ENCODE measurements at places on chromosomes 5 and 9. TPM values are rescaled to one million over a fixed set of nuclear protein-coding genes. Genes with fewer than 3 reads are reported as not detected.

Gene UBAC1
- total RNA-seq, result 57.7 TPM

Gene OR1J2
- total RNA-seq, result not detected

Gene OMD
- total RNA-seq, result 64.9 TPM

Gene ZNF354C
- 7.0 TPM for total RNA-seq

- no peak overlapping the region for H3K4me3 ChIP-seq
- H3K27ac ChIP-seq, result no peak overlapping the region
- H3K4me1 ChIP-seq, result peaks cover 10% of the 10 kb centered on the region
- DNase-seq, result no peak
- H3K27me3 ChIP-seq, result no peaks in the 10 kb centered on the region
- no peaks in the 10 kb centered on the region for H3K36me3 ChIP-seq
Measured at GRCh38 chr9:14133394-14133793, 180.5 kb downstream of the NFIB start.

DNA sequence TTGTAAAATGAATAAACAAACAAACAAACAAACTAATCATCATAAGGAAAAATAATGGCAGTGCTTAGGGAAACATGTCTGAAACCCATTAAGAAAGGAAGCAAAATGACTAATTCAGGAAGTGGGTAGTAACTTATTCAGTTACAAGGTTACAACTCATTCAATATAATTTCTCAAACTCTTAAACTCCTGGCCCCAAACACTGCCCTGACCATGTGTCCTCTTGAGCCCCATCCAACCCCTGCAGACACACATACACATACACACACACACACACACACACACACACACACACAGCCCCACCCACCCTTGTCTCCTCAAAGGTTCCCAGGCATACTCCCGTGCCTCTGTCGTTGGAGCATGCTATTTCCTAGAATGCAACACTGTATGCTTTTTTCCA lies 193.9 kb downstream of the SEC61B start:
- no peak overlapping the region for H3K27ac ChIP-seq
- H3K36me3 ChIP-seq, result no peaks in the 10 kb centered on the region
- no peaks in the 10 kb centered on the region for H3K4me1 ChIP-seq
- no peak for DNase-seq

- H3K27me3 ChIP-seq, result no peaks in the 10 kb centered on the region
- no peaks in the 10 kb centered on the region for H3K4me1 ChIP-seq
- no peaks in the 10 kb centered on the region for H3K36me3 ChIP-seq
Measured at GRCh38 chr5:5188376-5189050, 48.4 kb downstream of the ADAMTS16 start.

DNA sequence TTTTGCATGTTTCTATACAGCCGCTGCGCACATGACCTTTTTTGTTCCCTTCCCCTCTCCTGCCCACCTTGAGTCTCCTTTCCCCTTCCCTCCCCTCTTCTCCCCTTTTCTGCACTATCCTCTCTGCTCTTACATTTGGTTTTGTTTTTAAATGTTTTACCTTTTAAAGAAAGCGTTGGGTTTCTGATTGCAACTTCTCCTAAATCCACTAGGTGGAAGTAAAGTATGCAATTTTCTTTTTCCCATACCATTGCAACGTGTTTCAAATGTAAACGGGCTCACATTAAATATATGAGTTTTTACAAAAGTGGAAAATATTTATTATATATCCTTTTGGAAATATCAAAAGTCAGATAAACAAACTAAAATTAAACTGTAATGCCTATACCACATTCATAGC lies 500.9 kb downstream of the DIRAS2 start:
- H3K4me1 ChIP-seq, result no peaks in the 10 kb centered on the region
- no peak overlapping the region for H3K27ac ChIP-seq
- no peaks in the 10 kb centered on the region for H3K36me3 ChIP-seq
- no peaks in the 10 kb centered on the region for H3K27me3 ChIP-seq

DNA sequence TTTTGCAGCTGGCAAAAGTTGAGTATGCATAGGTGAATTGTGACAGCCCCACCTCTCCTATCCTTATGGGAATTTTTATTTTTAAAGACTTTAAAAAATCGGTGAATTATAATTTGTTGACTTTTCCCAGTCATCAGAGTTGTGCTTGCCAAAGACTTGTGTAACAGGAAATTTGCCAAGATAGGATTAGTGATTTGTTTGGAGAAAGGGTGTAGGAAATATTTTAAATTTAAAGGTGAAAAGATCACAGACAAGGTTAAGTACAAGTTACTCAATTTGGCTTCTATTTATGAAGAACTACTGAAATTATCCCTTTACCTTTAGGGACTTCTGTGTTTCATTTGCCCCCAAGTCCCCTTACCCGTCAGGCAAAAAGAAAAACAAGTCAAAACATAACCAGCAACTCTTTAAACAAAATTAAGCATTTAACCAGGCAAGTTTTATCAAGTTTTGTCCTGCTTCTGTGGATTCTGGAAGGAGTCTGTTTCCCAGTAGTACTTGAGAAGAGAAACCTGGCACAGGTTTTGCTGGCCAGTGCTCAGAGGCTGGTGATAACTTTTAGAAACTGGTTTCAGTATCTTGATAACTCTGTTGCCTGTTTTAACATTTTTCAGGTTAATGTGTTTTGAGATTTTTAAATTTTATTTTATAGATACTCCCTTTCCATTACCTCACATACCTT lies 285.4 kb downstream of the MAST4 start:
- H3K4me3 ChIP-seq, result no peak overlapping the region
- DNase-seq, result no peak
- H3K4me1 ChIP-seq, result peaks cover 15% of the 10 kb centered on the region
- H3K27ac ChIP-seq, result peak overlapping the region; percentile 67
- no peaks in the 10 kb centered on the region for H3K36me3 ChIP-seq

GRCh38 chr9:136138566-136138965 lies 19.9 kb upstream of the TMEM250 start:
- peaks cover 4% of the 10 kb centered on the region for H3K4me1 ChIP-seq
- no peak overlapping the region for H3K4me3 ChIP-seq
- no peak overlapping the region for H3K27ac ChIP-seq

GRCh38 chr9:127223810-127224177 lies 40.8 kb upstream of the GARNL3 start:
- H3K27me3 ChIP-seq, result no peaks in the 10 kb centered on the region
- no peaks in the 10 kb centered on the region for H3K36me3 ChIP-seq
- peak overlapping the region; percentile 91 for H3K27ac ChIP-seq

DNA sequence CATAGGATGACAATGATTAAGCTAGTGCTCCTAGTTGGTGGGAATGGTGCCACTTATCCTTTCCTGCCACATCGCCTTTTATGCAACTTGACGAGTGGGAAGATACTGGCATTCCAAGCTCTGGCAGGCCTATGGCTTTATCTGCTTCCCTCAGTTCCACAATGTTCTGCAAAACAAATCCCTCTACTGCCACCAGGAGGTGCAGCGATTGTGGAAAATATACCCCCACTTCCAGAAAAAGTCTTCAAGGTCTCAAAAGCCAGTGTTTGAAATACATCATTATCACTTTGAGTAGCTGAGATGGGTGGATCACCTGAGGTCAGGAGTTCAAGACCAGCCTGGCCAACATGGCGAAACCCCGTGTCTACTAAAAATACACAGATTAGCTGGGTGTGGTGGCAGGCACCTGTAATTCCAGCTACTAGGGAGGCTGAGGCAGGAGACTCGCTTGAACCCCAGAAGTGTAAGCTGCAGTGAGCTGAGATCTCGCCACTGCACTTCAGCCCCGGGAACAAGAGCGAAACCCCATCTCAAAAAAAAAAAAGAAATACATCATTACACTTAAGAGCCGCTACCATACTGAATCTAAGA lies 3.4 kb downstream of the CLINT1 start:
- no peak overlapping the region for H3K4me3 ChIP-seq

- H3K36me3 ChIP-seq, result no peaks in the 10 kb centered on the region
- no peaks in the 10 kb centered on the region for H3K27me3 ChIP-seq
- H3K4me3 ChIP-seq, result no peak overlapping the region
- no peak for DNase-seq
- H3K4me1 ChIP-seq, result no peaks in the 10 kb centered on the region
Measured at GRCh38 chr9:112856843-112857242, 33.8 kb downstream of the SLC46A2 start.
